ENCODE measurements at places on chromosomes 5 and 9. TPM values are rescaled to one million over a fixed set of nuclear protein-coding genes. Genes with fewer than 3 reads are reported as not detected.

IRX1 gene
- not detected for total RNA-seq

SLC34A3 gene
- total RNA-seq, result not detected

PCDHB14 gene
- not detected for total RNA-seq

CDO1 gene
- 0.28 TPM for total RNA-seq

FOXI1 gene
- not detected for total RNA-seq

CFAP157 gene
- not detected for total RNA-seq

LIFR gene
- total RNA-seq, result 0.18 TPM

AIF1L gene
- total RNA-seq, result 0.50 TPM

IL7R gene
- 273 TPM for total RNA-seq

TSLP gene
- 0.15 TPM for total RNA-seq

CER1 gene
- total RNA-seq, result not detected

CCDC192 gene
- total RNA-seq, result not detected

PRLR gene
- not detected for total RNA-seq

GFPT2 gene
- not detected for total RNA-seq

FAM81B gene
- not detected for total RNA-seq

HAND1 gene
- total RNA-seq, result not detected

ANKDD1B gene
- total RNA-seq, result not detected
